ENCODE measurements at places on chromosomes 2 and 18.

GRCh38 chr2:221494556-221494955 lies 77.5 kb downstream of the EPHA4 start:
- DNase-seq, result no peak

DNA sequence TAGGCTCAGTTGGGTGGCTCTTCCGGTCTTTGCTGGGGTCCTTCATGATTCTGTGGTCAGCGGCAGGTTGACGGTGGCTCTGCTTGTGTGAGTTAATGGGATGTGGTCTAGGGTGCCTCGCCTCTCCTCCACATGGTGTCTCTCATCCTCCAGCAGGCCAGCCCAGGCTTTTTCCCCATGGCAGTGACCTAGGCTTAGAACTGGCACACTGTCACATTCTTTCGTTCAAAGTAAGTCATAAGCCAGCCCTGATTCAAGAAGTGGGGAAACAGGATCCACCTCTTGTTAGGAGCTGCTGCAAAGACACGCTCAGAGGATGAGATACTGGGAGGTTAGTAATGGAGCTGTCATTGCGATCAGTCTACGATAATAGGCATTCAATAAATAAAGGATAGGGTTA lies 46.0 kb upstream of the CTIF start:
- DNase-seq, result no peak

- no peak for DNase-seq
Observed at GRCh38 chr2:195795879-195796278, 138.9 kb downstream of the SLC39A10 start.

DNA sequence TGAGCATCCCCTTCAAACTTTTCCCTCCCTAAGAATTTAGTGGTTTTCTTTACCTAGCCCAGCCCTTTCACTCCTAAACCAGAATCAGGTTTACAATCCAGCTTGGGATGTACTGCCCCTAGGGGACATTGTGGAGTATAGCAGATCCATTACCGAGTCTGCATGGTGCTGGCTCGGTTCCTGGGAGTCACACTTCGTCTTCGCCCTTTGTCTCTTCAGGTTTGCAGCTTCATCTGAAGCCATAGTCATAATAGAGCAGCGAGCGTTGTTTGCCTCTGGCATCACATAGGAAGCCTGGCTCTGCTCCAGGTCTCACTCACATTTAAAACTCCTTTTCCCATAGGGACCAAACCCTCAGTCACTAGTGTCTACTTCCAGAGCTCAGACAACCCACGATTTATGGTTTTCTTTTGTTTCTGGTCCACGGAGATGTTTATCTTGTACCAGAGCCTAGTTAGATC lies 16.8 kb upstream of the LYPD6 start:
- DNase-seq, result no peak

GRCh38 chr2:240468303-240469238 lies 33.1 kb downstream of the GPC1 start:
- no peak for DNase-seq

DNA sequence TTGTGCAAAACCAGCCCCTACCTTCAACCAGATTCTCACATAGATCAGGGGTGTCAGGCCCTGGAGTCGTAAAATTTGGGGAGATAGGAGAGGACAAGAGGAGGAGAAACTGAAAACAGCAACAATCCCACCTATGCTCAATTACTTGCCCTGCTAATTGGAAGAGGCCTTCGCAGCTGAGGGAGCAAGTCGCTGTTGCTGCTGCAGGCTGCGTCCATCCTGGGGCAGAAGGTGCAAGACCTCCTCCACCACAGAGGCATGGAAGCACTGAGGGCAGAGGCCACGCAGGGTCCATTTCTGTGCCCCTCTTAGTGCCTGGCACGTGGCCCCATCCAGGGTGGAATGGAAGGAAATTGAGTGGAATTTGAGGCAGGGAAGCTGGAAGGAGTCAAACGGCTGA lies 36.5 kb downstream of the CNGA3 start:
- no peak for DNase-seq

- DNase-seq, result no peak
Observed at GRCh38 chr2:58925676-58926081, 684.6 kb upstream of the FANCL start.

All from stimulated activated CD4-positive, alpha-beta T cell treated with anti-CD3 and anti-CD28 coated beads, Interleukin-4, amount 100 ng/mL, for 1 hour (primary cell).